ENCODE measurements at places on chromosomes 7 and 10. TPM values are rescaled to one million over a fixed set of nuclear protein-coding genes. Genes with fewer than 3 reads are reported as not detected.

TAS2R60 gene
- total RNA-seq = not detected

DNA sequence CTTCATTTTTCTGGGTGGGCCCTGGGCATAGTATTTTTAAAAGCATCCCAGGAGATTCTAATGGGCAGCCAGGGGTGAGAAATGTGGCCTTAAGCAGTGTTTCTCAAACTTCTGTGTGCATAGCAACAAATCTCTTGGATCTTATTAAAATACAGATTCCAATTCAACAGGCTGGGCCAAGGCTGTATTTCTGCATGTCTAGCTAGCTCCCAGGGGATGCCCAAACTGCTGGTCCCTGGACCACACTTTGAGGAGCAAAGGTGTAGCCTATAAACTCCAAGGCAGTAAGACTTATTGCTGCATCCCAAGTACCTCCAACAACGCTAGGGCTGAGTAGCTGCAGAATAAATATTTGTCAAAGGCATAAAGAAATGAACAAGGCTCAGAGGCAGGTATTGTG is 292.9 kb upstream of the ZMIZ1 start:
- H3K27me3 ChIP-seq = no peaks in the 10 kb centered on the region
- no peak for DNase-seq
- no peaks in the 10 kb centered on the region for H3K36me3 ChIP-seq
- H3K4me1 ChIP-seq = no peaks in the 10 kb centered on the region
- no peak overlapping the region for H3K27ac ChIP-seq

DNA sequence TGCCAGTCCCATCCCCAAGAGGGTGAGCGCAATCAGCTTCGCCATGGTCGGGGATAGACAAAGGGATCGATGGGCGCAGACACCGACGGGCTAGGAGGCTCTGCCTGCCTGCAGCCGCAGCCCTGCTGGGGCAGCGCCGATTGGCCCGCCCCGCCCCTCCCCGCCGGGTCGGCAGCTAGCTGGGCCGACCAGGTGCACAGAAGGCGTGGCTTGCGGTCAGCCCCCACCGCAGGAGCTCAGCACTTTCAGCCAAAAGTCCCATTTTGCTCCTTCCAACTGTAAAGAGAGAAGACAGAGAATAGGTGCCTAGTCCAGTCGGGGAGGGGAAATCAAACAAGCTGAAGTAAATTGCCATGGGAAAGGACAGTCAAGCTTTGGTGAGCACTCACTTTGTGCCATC is at the start of gene PON1:
Gene PON1, minus strand, starts transcription at position 102 of the 400 bp plus-strand sequence. Its CDS starts 57 bp downstream, at position 45.
- no peaks in the 10 kb centered on the region for H3K4me1 ChIP-seq
- peaks cover 2% of the 10 kb centered on the region for H3K27me3 ChIP-seq
- H3K27ac ChIP-seq = no peak within 1 kb of the TSS
- H3K36me3 ChIP-seq = no peaks in the 10 kb centered on the region
- DNase-seq = peak; percentile 81

CTAGE8 gene
- 5.1 TPM for total RNA-seq

GRCh38 chr10:68406111-68406814 is 814 bp downstream of the RUFY2 start:
- H3K27me3 ChIP-seq = no peaks in the 10 kb centered on the region
- no peaks in the 10 kb centered on the region for H3K4me1 ChIP-seq
- peak overlapping the region; percentile 95 for H3K4me3 ChIP-seq
- no peak overlapping the region for H3K27ac ChIP-seq

HOXA11 gene
- not detected for total RNA-seq

DNA sequence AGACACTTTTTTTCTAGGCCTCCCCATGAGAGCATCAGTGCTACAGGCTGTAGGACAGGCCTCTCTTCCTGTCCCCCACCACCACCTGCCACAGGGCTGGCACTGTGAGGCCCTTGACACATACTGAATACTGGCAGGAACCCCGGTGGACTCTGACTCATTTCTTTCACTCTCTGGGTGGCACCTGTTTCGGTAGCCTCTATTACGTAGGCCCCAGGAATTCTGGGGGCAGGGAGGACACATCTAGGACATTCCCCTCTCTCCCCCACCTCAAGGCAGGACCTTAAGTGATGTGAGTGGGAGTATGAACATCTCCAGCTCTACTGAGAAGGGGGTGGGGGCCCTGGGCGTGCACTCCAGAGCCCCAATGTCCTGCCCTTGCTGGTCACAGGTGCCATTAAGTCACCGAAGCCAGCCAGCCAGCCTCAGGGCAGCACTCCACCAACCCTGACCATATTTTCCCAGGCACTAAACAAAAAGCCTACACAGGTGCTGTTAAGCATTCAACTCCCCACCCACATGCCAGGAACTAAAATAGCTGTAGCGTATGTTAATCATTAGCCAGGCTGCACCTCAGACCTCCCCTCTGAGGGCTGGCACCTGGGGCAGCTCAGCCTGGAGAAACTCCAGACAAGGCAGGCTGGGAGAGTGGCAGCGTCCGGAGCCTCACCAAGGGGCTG is 8.9 kb downstream of the ANXA11 start:
- DNase-seq = no peak
- no peak overlapping the region for H3K27ac ChIP-seq
- no peaks in the 10 kb centered on the region for H3K36me3 ChIP-seq
- H3K27me3 ChIP-seq = no peaks in the 10 kb centered on the region
- H3K4me3 ChIP-seq = no peak overlapping the region

DNA sequence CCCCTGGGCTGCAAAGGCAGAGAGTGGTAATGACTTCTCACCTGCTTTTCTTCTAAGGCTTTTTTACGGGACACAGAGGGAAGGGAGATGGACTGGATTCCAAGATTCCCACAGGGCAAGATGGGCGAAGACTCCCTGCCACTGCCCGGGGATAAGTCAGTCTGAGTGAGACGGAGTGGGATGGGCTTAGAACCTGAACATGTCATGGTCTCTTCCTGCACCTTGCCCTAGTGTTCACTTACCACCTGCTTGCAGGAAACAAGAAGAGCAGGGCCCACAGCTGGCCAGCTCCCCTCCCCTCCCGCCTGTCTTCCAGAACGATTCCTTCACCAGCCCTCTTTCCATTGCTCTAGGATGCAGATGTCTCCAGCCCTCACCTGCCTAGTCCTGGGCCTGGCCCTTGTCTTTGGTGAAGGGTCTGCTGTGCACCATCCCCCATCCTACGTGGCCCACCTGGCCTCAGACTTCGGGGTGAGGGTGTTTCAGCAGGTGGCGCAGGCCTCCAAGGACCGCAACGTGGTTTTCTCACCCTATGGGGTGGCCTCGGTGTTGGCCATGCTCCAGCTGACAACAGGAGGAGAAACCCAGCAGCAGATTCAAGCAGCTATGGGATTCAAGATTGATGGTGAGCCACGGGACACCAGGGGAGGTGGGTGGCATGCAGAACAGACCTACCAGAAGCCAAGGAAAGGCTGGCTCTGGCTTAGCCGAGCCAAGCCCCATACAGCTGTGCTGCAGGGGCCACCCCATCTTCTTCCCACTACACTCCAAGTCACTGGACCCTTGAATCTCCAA is 1.3 kb downstream of the SERPINE1 start:
- 0 out of 2 replicates have a peak overlapping the region, but pooled peaks have one; percentile 15 for H3K4me3 ChIP-seq
- H3K27ac ChIP-seq = no peak overlapping the region
- H3K27me3 ChIP-seq = no peaks in the 10 kb centered on the region
- DNase-seq = no peak
- no peaks in the 10 kb centered on the region for H3K36me3 ChIP-seq

GALNT17 gene
- total RNA-seq = 43.2 TPM

DNA sequence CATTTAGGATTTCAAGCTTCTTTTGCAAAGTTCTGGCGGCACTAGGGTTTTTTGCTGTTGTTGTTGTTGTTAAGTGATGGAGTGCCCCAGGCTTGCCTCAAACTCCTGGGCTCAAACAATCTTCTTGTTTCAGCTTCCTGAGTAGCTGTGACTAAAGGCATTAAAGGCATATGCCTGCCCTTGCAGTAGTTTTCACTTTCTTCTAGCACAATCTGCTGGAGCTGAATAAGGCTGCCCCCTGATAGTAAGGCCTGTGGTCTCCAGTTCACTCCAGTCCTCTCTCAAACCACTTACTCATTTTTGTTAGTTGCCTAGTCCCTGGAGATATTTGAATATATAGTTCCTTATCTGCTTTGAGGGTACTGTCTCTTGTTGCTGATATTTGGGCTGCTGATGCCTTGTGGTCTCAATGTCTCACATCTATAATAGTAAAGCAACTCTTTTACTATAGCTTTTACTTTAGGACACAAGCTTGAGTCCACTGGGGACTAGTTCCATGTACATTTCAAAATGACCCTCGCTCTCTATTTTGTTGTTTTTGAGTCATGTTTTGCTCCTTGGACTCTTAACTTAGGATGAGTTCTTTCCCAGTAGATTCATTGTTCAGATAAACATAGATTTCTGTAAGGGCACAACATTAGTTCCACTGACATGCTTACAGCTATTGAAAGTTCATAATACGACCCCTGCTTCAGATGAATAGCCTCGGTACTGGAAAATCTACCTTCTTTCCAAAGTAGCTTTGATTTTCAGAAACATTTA is 25.5 kb downstream of the PHF14 start:
- H3K27ac ChIP-seq = no peak overlapping the region
- H3K27me3 ChIP-seq = no peaks in the 10 kb centered on the region
- DNase-seq = no peak
- H3K4me3 ChIP-seq = no peak overlapping the region
- H3K4me1 ChIP-seq = no peaks in the 10 kb centered on the region

DNA sequence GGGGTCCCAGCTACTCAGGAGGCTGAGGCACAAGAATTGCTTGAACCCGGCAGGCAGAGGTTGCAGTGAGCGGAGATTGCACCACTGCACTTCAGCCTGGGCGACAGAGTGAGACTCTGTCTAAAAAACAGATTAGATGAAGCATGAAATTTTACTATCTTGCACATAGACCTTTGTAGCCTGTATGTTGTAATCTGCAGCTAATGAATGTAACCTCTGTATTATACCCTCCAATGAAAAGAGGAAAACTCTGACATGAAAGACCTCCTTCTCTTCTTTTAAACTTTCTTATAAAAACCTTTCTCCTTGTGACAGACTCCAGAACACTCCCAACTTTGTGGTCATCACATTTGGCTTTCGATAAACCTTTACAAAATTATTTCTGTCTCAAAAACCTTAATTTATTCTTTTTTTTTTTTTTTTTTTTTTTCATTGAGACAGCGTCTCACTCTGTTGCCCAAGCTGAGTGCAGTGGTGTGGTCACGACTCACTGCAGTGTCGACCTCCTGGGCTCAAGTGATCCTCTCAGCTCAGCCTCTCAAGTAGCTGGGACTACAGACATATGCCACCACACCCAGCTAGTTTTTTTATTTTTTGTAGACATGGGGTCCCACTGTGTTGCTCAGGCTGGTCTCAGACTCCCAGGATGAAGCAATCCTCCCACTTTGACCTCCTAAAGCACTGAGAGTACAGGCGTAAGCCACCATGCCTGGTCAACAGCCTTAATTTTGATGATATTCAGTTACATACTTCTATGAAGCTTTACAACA is 97.4 kb downstream of the SVOPL start:
- DNase-seq = no peak
- H3K36me3 ChIP-seq = peaks cover 14% of the 10 kb centered on the region
- no peaks in the 10 kb centered on the region for H3K4me1 ChIP-seq
- H3K27me3 ChIP-seq = no peaks in the 10 kb centered on the region

GRCh38 chr10:116716381-116716780 is 26.0 kb downstream of the HSPA12A start:
- no peak for DNase-seq
- H3K27ac ChIP-seq = no peak overlapping the region
- no peaks in the 10 kb centered on the region for H3K36me3 ChIP-seq
- no peaks in the 10 kb centered on the region for H3K4me1 ChIP-seq

LRWD1 gene
- total RNA-seq = 35.1 TPM

GRCh38 chr7:138833596-138833995 is 35.6 kb upstream of the ATP6V0A4 start:
- no peak for DNase-seq
- no peak overlapping the region for H3K27ac ChIP-seq
- H3K36me3 ChIP-seq = peaks cover 25% of the 10 kb centered on the region
- no peaks in the 10 kb centered on the region for H3K4me1 ChIP-seq
- no peak overlapping the region for H3K4me3 ChIP-seq
- no peaks in the 10 kb centered on the region for H3K27me3 ChIP-seq

- no peaks in the 10 kb centered on the region for H3K27me3 ChIP-seq
- H3K4me1 ChIP-seq = peaks cover 2% of the 10 kb centered on the region
- no peak overlapping the region for H3K27ac ChIP-seq
- no peak overlapping the region for H3K4me3 ChIP-seq
- DNase-seq = no peak
Observed at GRCh38 chr7:68682910-68683309, 915.4 kb upstream of the AUTS2 start.

DIP2C gene
- total RNA-seq = 7.6 TPM

ADAM12 gene
- total RNA-seq = 0.35 TPM

- H3K27me3 ChIP-seq = no peaks in the 10 kb centered on the region
- no peaks in the 10 kb centered on the region for H3K36me3 ChIP-seq
- no peak overlapping the region for H3K4me3 ChIP-seq
- DNase-seq = peak; percentile 78
Observed at GRCh38 chr10:49359349-49360270, 36.3 kb downstream of the DRGX start.

DNA sequence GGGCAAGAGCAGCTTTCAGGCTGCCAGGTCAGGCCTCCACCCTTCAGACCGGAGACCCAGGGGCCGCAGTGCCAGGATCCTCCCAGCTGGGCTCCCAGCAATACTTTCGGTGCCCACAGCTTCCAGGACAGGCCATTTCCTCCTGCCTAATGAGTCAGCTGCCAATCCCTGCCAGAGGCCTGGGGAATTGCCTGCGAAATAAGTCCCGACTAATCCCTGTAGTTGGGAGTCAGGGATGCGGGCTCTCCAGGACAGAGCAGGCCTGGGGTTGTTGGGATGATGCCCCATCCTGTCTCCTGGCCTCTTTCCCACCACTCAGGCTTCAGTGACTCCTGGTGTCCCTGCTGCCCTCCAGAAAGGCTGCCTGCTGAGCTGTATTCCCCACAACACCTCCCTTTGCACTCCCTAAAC is 143.5 kb upstream of the UNC5B start:
- no peaks in the 10 kb centered on the region for H3K4me1 ChIP-seq
- H3K27ac ChIP-seq = no peak overlapping the region
- DNase-seq = no peak

GRCh38 chr7:31825576-31825975 is 138.6 kb downstream of the PPP1R17 start:
- H3K4me1 ChIP-seq = no peaks in the 10 kb centered on the region
- H3K27me3 ChIP-seq = no peaks in the 10 kb centered on the region
- H3K36me3 ChIP-seq = no peaks in the 10 kb centered on the region
- no peak for DNase-seq

- H3K27ac ChIP-seq = no peak overlapping the region
Observed at GRCh38 chr10:133474665-133475424, 21.1 kb downstream of the SCART1 start.

DNA sequence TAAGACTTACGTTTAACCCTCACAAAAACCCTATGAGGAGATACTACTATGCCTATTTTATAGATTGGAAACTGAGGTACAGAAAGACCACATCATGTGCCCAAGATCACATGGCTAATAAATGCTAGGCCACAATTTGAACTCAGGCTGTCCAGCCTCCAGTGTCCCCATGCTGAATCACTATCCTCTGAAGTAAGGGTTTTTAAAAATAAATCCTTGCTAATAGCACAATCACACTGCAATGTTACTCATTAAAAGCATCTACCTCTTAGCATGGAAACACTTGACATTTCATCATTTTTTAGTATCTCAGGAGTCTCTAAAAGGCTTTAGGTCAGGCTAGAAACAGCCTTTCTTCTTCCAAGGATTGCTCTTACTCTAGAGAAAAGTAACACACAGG is 50.0 kb upstream of the PPP1R3C start:
- no peak for DNase-seq
- H3K27ac ChIP-seq = no peak overlapping the region
- H3K27me3 ChIP-seq = no peaks in the 10 kb centered on the region
- H3K4me1 ChIP-seq = peaks cover 3% of the 10 kb centered on the region

RADIL gene
- 4.7 TPM for total RNA-seq

GRCh38 chr7:36949711-36950600 is 225.7 kb upstream of the AOAH start:
- no peak overlapping the region for H3K27ac ChIP-seq
- DNase-seq = no peak
- H3K27me3 ChIP-seq = no peaks in the 10 kb centered on the region
- no peak overlapping the region for H3K4me3 ChIP-seq
- peaks cover 6% of the 10 kb centered on the region for H3K4me1 ChIP-seq
- H3K36me3 ChIP-seq = peaks cover 2% of the 10 kb centered on the region
